ENCODE measurements at places on chromosomes 5 and 9.

GRCh38 chr9:72477930-72478518, 43.4 kb upstream of the TMC1 start:
- DNase-seq, result no peak

GRCh38 chr5:9405196-9405754, 140.6 kb downstream of the SEMA5A start:
- no peak for DNase-seq

- DNase-seq, result no peak
Observed at GRCh38 chr5:109252731-109253130, 157.0 kb downstream of the PJA2 start.

GRCh38 chr5:52844885-52845284, 57.2 kb downstream of the ITGA1 start:
- no peak for DNase-seq

GRCh38 chr9:94188246-94188645, 70.9 kb upstream of the ZNF169 start:
- no peak for DNase-seq

DNA sequence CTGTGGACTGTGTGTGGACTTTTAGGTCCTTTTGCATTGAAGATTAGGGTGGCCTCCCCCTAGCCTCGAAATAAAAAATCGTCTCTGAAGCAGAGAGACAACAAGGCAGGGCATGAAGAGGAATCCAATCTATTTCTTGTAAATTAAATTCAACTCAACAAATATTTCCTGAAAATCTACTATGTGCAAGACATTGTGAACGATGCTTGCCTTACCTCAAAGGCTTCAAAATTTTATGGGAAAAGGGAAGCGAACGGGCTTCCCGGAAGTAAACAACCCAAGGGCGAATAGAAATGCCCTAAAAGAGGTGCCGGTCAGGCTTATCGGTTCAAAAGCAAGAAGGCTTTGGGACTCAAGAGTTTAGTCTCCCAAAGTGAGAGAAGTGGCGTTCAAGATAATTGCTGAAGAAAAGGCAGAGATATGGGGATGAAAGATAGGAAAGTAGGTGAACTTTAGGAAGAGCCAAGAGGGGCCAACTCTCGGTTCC, 525 bp downstream of the KIF24 start:
- no peak for DNase-seq

DNA sequence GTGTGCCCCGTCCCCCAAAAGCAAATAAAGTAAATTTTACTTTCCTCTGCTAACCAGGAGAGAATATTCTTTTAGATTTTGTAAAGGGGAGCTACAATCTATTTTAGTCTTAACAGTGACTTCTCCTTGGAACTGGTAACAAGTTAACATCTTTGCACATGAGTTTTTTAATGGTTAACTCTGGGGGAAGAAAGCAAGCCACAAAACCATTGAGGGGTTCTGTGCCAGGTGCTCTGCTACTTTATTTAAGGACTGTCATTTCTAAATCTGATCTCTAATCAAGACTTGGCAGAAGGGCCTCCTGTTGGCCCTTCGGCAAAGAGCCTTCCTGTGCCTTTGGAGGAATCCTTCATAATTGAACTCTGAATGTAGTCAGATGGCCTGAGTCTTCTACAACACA, 153.4 kb downstream of the SLC12A2 start:
- DNase-seq, result no peak

- DNase-seq, result no peak
Observed at GRCh38 chr5:68458416-68459021, 243.0 kb downstream of the PIK3R1 start.

DNA sequence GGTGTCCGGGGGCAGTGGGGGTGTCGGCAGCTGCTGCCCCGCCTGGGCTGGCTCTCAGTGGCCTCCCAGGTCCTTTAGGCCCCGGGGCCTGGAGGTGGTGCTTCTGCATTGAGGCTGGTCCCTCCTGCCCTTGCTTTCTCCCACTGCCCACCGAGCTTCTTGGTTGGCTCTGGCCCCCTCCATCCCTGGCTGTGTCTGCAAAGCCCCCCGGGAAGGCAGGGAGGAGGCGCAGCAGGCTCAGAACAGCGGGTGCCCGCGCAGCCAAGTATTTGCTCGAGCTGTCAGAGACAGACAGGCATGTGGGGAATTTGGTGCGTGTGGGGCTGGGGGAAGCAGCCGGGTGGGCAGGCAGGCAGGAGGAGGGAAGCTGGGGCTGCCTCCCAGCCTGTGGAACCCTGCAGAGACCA, 11.5 kb downstream of the CXXC5 start:
- DNase-seq, result no peak

DNA sequence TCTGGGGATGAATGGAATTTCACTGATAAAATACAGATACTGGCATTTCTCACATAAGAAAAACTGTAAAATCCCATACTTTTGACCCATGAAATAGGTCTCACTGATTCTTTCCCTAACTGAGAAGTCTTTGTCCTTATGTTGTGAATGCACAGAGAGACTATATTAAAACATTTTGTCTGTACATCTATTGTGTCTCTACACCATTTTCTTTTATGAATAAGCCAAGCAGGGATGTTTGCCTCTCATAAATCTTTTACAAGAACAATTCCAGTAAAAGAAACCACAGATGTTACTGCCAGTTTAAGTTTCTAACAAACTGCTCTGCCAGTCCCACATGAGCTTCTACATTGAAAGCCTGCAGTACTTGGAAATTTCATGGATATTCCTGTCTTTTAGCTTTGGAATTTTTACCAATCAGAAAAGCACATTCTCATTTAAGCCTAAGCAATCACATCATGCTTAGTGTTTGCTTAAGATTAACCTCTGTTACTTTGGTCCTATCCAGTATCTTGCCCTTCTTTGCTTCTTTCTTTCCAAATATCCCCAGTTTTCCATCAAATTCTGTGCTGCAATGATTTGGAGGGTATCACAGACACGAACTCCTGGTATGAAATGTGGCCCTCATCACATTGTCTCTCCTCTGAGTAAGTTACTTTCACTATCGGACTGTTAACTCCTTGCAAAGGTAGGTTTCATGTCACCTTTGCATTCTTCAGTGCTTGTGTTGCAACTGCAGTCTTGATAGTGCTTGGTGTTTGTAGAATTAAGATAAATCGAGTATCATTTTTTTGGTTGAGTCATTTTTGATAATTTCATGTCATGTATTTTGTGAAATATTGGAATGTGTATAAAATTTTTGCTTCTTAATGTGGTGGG, 415.1 kb upstream of the ADAMTSL1 start:
- DNase-seq, result no peak

- no peak for DNase-seq
Observed at GRCh38 chr9:111287127-111287526, 42.9 kb downstream of the OR2K2 start.

- no peak for DNase-seq
Observed at GRCh38 chr5:125283372-125283771, 536.9 kb upstream of the ZNF608 start.

- no peak for DNase-seq
Observed at GRCh38 chr5:10257870-10258269, 7.8 kb downstream of the CCT5 start.

GRCh38 chr5:162684145-162684544, 616.6 kb downstream of the GABRG2 start:
- no peak for DNase-seq

- DNase-seq, result no peak
Observed at GRCh38 chr9:104779946-104780535, 16.1 kb downstream of the NIPSNAP3B start.

DNA sequence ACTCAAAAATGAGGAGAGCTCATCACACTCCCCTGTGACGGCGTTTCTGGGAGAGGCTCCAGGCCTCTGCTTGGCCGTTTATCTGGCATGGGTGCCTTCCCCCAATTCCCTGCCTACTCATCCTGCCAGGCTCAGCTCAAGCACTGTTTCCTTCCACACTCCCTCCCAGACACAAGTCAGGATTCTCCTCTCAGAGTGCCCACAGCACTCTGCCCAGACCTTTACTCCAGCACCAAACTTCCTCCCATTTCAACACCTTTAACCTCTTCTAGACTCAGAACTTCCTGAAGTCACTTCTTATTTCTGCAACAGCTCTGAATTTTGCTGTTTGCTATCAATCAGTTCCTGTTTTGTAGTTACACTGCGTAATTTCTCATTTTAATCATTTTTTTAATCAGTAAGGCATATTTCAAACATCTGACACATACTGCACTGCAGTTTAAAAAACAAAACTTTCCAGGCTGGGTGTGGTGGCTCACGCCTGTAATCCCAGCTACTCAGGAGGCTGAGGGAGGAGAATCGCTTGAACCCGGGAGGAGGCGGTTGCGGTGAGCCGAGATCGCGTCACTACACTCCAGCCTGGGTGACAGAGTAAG, 16.0 kb downstream of the TRMO start:
- DNase-seq, result no peak

DNA sequence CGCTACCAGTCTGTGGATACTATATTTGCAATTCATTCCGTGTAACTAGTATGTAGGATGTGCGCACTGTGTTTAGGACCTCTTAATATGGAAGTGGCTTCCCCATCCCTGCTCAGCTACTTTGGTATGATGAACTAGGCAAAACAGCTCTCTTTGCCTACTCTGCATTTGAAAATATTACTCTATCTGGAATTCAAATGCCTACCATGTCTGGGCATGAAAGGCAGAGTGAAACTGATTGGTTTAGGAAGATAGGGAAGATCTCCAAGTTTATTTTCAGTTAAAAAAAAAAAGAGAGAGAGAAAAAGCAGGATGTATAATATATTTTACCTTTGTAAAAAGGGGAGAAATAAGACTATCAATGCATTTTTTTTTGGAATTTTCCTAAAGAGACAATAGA, 74.1 kb upstream of the ELL2 start:
- DNase-seq, result no peak

- no peak for DNase-seq
Observed at GRCh38 chr9:106745876-106746275, 117.1 kb upstream of the ZNF462 start.

DNA sequence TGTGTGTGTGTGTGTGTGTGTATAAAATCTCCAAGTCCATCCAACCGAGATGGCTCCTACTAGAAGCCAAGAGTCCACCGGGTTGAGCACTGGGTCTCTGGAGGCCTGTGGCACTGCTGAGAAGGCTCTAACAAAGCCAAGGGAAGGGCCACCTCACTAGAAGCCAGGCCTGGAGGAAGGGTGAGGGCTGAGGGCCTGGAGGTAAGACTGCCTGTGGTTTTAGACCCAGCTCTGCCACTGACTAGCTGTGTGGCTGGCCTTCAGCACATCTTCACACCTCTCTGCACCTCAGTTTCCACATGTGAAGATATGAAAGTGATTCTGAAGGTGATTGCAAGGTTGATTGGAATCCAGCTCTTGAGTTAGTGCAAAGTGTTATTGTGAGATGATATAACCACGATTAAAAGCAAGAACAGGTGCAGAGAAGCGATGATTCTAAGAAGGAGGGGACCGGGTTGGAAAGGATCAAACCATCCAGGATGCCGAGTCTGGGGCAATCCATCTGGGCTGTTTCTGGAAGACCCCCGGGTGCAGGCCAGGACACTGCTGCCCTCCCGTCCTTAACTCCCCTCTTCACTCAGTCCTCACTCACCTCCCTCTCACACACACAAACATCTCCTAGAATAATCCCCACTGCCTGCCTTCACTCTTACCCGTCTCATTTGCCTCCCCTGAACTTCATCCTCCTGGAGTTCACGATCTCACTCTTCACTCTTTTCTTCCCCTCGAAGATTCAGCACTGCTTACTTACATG, 2.3 kb downstream of the IL4 start:
- DNase-seq, result no peak

DNA sequence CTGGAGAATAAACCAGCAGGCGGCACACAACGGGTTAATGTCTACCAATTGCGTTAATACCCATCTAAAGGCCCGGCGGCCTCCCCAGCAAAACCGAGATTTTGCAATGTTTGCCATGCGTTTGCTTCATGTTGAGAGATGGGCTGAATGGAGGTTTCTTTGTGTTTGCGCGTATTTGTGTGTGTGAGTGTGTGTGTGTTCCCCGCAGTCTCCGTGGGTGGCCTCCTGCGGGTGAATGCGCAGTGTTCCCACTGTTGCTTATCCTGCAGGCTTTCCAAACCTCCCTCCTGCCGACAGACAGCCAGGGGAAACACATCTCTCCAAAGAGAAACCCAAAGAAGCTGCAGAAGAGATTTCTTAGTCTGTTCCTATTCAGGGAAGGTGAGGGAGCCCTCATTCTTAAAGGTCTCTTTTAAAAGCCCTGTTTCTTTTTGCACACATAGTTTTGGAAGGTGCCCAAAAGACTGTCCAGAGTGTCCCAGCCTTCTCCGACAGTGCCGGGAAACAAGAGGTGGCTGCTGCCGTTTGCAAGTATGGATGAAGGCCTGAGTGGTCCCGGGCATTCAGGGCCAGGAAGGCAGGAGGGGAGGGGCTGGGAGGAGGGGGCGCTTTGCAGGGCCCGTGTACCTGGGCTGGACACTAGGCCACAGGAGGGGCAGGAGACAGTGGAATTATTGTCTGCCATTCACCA, 103.8 kb upstream of the ERCC6L2 start:
- no peak for DNase-seq

DNA sequence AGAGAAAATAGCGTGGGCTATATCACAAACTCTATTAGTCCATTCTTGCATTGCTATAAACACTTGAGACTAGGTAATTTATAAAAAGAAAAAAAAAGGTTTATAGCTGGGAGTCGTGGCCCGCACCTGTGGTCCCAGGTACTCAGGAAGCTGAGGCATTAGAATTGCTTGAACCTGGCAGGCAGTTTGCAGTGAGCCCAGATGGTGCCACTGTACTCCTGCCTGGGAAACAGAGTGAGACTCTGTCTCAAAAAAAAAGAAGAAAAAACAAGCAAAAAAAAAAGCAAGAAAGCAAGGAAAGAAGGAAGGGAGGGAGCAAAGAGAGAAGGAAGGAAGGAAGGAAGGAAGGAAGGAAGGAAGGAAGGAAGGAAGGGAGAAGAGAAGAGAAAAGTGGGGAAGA, 904.2 kb upstream of the EDIL3 start:
- DNase-seq, result no peak

- no peak for DNase-seq
Observed at GRCh38 chr9:109483744-109484429, 14.2 kb downstream of the PTPN3 start.

- no peak for DNase-seq
Observed at GRCh38 chr5:123099514-123100151, 10.6 kb downstream of the PRDM6 start.

DNA sequence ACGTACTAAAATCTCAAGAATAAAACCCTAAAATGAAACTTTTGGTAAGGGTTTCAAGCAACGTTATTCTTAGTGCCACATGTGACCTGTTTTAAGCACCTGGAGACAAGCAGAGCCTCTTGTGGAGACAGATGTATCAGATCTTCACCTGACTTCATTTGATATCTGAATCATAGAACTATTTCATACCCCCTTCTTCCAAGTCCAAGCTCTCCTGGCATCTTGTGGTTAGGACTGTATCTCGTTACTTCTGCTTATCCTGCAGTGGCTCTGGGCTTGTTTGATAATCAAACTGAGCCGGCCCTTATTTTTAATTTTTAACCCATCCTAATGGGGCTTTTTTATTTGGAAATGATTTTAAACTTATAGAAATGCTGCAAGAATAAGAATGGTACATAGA, 11.1 kb upstream of the FSD1L start:
- no peak for DNase-seq

DNA sequence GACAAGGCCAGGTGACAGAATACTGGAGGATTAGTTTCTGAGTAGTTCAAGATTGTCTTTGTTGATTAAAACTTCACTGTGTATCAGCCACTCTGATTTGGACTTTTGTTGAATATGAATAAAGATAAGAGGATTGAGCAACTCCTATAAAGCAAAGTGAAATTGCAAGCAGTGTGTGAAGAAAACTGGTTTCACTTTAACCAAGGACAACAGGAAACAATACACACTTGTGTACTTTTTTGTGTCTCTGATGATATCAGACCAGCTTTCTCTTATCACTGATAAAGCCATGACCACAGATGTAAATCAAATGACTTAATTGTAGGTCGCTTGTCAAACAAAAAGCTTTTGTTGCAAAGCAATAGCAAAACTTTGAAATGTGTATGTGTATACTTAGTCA, 268.6 kb downstream of the FER start:
- no peak for DNase-seq

GRCh38 chr9:100108559-100108958, 9.5 kb downstream of the INVS start:
- DNase-seq, result no peak
